ENCODE measurements at places on chromosomes 4 and X.

DNA sequence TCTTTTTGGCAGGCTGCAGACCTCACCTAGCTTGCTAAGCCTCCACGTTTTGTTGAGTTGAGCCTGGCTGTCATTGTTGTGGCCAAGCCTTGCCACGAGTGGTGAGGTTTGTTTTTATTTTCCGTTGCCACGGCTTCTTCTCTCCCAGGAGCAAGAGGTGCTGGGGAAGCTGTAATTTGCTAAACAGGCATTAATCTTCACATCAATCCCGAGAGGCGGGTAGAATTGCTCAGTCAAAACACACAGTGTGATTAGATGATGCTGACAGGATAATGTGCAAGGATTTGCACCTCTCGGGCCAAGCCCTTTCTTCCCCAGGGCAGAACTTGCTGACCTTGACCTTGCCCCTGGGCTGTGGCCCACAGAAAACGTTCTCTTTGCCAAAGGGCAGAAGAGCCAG is 72.2 kb upstream of the ATP6AP2 start:
- no peak for DNase-seq

DNA sequence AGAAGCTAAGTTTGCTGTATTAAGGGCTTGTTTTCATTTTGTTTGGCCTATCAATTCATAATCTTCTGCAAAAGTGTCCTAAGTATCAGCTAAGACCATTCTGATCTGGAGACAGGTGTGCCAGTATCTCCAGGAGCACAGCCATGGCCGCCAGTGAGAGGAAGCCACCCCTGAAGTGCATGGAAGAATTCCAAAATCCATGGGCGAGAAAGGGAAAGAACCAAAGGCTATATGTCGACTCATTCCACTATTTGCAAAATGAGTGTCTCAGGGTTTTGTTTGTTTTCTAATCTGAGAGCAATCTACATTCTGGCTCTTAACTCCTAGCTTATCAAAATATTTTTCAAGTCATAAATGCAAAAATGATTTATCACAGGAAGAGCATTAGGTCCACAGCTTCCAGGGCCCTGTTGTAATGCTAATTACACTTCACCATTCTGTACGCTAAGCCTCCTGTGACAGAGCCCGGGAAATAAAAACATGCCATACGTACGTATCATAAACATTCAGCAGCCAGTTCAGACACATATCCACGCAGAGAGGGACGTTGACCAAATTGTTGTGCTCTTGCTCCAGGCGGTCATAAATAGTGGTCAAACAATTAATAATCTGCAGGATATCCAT is 137.3 kb upstream of the FTHL17 start:
- DNase-seq: no peak

GRCh38 chr4:52912608-52913007 is 50.5 kb downstream of the RASL11B start:
- no peak for DNase-seq

DNA sequence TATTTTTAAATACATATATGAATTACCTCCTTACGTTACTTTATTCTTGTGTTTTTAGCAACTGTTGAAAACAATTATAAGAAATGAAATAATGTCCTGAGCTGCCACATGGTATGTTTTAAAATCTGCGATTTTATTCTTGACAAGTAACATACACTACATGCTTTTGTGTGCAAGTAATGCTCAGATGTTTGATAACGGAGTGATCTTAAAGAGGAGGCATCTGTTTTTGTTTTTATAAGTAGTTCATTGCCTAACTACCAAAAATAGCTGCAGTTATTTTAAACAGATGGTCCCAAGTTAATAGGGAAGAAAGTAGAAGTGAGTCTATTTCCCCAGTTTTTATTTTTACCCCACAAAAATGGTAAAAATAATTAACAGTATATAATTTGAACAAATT is 55.2 kb downstream of the GAB1 start:
- DNase-seq: no peak

- no peak for DNase-seq
Measured at GRCh38 chr4:81084634-81085033, 54.1 kb downstream of the BMP3 start.

- no peak for DNase-seq
Measured at GRCh38 chr4:74156521-74156920, 1.4 kb upstream of the MTHFD2L start.

Measured in NCI-H1092 treated with DMSO at 0.1 percent for 48 hours (cell line).